ENCODE measurements at places on chromosomes 7 and 10.

GRCh38 chr10:72260976-72261783 lies 12.5 kb upstream of the DDIT4 start:
- DNase-seq, result peak; percentile 75

DNA sequence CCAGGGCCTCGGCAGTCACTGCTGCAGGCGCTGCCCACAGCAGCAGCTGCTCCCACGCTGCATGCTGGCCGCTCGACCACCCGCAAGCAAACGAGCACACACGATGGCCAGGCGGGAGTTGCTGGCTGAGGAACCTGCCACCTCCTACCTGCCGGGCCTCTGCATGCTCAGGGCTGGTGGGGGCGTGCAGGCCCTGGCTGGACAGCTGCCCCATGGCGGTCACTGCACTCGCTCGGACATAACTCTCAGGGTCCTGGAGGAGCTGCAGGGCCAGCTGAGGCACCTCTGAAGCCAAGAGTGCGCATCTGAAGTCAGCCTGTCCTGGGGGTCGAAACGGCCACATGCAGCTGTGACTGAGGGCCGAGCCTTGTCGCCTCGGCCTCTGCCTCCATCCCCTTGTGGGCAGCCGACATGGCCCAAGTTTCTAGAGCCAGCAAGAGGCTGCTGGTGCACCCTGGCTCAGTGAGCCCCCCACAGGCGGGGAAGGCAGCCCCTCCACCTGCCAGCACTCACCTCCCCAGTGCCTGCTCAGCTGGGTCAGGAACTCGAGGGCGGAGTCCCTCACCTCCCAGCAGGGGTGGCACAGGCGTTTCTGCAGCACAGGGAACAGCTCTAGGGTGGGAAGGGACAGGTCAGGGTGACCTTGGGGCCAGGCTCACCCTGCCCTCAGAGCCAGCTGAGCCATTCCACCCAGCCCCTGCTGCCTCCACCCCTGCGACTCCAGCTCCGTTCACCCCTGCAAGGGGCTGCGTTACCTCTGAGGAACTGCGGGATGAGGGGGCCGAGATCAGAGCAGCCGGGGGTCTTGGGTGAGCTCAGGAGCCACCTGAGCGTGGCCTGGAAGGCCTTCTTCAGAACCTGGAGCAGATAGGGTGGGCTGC lies 16.1 kb downstream of the BRAT1 start:
- DNase-seq, result no peak

DNA sequence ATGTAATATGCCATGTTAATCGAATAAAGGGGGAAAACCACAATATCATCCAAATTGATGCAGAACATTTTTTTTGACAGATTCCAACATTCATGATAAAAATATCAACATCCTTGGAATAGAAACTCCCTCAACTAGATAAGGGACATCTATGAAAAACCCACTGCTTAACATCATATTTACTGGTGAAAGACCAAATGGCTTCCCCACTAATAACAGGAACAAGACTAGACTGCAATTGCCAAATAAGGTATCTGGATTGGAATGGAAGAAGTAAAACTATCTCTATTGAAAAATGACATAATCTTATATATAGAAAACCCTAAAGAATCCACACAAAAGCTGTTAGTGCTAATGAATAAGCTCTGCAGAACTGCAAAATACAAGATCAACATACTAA lies 27.8 kb downstream of the SMURF1 start:
- no peak for DNase-seq

DNA sequence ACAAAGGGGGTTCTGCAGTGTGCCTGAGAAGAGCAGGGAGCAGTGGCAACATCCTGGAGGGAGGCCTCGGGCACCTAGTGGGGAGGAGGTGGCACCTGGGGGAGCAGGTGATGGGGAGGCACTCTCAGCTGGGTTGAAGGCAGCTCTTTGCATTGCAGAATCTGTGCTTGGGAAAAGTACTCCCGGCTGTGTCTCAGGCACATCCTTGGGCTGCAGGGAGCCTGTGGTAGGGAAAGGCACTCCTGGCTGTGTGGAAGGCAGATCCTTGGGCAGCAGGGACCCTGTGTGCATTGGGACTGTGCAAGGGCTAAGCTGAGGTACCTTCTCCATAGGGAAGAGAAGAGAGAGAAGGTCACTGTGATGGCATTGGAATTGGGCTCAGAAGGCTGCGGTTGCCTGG lies 52.8 kb upstream of the ANTXRL start:
- no peak for DNase-seq

DNA sequence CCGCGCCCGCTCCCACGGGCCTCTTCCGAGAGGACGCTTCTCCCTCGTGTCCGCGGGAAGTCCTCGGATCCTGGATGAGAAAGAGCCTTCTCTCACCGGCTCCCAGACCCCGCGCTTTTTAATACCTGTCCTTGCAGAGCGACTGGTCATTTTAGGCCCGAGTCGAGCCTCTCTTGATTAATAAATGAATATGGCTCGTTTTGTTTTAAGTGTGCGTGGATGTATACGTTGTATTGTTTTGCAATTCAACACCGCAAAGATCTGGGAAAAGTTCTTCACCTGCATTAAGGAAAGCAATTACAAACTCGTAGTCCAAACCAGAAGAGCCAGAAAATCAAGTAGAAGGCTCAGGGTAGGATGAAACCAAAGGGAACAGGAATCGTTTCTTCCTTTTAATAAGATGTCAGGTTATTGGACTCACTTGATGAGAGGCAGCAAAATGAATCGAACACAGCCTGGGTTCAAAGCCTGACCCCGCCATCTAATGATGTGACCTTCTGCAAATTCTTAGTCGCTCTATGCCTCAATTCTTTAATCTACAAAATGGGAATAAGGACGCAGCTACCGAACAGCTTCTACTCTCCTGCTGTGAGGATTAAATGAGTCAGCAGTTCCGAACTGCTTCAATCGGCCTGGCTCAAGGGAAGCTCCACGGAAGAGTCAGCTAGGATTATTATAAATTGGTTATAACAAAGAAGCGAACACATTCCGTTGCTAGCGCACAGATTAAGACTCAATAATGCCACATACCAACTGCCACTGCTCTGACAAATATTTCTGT lies 277.8 kb upstream of the NEBL start:
- DNase-seq, result no peak

GRCh38 chr7:75715864-75716263 lies 22.9 kb downstream of the HIP1 start:
- DNase-seq, result no peak

- DNase-seq, result no peak
Observed at GRCh38 chr10:95536894-95537541, 24.2 kb downstream of the SORBS1 start.

DNA sequence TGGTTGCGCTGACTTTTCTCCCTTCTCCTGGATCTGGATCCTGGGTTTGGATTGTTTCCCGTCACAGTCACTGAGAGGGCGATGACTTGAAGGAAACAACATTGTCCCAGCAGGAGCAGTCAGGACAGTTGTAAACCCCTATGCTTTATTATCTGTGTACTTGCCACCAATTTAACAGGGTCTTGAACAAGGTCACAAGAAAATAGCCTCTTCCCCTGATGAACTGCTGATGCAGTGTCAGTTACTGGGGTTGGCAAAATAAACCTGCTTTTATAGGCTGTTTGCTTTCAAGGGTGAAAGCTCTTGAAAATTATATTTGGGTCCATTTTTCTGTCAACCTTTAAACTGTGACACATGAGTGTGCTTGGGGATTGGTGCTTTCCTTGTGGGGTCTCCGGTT lies 238.9 kb downstream of the ACTR3B start:
- no peak for DNase-seq

GRCh38 chr10:11691319-11691755 lies 50.8 kb upstream of the ECHDC3 start:
- DNase-seq, result no peak

GRCh38 chr10:35191523-35191922 lies 64.9 kb downstream of the CREM start:
- DNase-seq, result no peak

DNA sequence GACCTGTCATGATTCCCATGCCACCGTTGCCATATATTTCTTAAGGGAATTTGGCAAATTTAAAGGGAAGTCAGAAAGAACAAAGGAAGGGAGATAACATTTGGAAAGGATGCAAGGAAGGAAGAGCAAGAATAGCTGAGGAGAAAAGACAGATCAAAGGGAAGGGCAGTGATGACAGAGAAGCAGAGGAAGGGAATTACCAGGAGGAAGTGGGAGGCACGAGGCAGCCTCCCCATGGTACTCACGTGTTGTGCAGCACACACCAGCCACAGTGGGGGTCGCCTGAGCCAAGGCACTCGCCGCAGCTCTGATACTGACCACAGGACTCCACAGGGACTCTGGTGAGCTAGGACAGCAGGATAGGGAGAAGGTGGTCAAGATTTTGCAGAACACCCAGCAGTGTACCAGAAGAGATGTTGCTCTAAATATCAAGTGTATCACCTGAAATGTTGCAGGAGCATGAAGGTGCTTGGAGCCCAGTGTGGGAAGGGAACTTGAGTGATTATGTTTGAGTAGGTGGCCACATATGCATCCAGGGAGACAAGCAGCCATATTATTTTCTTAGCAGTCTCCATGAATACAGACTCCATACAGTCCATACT lies 335.3 kb downstream of the PLXNA4 start:
- DNase-seq, result no peak

DNA sequence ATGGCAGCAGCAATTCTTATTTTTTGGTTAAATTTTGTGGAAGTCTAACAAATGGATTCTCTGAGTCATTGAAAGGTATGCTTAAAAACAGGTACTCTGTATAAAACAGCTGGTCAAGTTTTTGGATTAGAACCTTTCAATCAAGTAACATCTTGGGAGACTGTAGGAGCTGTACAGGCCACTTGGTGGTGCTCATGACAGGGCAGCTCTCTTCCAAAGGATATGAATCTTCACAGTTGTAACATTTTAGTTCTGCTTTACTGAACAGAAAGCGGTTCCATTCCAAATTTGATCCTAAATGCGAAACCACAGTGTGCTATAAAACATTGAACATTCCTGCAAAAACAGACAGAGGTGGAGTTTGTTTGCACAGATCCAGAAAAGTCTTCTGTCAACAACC lies 44.5 kb upstream of the AGR3 start:
- no peak for DNase-seq

DNA sequence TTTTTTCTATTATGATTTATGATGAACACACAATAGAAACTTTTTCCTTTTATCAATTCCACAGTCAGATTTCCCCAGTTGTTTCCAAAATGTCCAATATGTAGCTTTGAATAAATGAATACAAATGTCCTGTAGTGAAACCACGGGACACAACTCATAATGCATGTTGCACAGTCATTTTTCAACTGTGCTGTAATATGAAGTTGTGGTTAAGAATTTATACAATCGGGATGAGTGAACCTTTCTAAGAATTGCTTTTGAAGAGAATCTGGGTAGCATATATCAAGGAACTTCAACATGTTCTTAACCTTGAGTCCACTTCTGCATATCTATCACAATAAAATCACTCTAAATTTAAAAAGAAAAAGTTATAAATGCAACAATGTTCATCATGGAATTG lies 14.6 kb upstream of the ST7 start:
- no peak for DNase-seq

DNA sequence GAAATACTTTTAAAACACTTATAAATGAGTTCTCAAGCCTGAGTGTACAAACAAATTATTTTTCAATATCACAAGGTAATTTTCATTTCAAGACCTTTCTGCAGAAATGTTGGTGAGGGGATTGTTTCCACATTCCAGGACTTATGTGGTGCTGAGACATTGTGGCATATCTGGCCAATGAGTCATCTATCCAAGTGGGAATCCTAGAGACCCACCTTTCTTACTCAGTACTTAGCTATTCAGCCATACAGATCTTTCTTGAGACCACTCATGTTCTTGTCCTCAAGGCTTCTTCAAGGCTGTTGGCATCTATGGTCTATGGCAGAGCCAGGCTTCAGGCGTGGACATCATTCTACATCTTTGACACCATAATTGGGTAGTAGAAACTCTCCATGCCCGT lies 225.4 kb downstream of the DKK1 start:
- no peak for DNase-seq

- DNase-seq, result no peak
Observed at GRCh38 chr7:129123510-129123857, 21.0 kb upstream of the TSPAN33 start.

DNA sequence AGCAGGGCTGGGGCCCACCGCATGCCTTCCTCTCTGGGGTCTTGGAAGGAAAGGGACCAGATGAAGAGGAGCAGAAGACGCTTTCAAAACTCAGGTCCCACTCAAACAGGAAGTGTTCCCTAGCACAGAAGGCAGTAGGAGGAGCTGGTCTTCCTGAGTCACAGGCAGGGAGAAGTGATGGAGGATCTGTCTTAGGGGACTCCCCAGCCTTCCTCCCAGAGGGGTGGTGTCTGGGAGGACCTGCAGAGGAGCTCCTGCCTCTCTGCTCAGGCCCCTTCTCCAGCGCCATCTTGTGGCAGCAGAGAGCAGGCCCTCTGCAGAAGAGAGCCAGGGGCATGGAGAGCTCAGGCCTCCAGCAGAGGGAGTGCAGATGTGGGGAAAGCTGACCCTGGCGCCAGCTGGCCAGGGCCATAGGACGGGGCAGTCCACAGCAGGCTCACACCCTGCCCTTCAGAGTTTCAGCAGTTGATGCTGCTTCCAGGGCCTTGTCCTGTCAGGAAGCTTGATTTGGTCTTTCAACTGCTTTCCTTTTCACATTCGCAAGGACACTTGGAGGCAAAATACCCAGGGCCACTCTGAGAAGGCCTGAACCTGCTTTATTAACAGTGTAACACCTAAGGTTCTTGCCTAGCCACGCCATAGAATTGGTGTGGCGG lies 62.2 kb upstream of the TARP start:
- peak; percentile 87 for DNase-seq

GRCh38 chr10:122878799-122879338 lies 512 bp downstream of the FAM24B start:
- DNase-seq, result no peak

- DNase-seq, result peak; percentile 29
Observed at GRCh38 chr7:134327896-134328295, 11.2 kb upstream of the SLC35B4 start.

DNA sequence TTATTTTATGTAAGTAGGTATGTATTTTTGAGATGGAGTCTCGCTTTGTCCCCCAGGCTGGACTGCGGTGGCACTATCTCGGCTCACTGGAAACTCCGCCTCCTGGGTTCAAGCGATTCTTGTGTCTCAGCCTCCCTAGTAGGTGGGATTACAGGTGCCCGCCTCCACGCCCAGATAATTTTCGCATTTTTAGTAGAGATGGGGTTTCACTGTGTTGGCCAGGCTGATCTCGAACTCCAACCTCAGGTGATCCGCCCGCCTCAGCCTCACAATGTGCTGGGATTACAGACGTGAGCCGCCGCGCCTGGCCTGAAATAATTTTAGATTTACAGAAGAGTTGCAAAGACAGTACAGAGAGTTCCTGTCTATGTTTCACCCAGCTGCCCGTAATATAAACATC lies 37.5 kb downstream of the PFKFB3 start:
- DNase-seq, result no peak

DNA sequence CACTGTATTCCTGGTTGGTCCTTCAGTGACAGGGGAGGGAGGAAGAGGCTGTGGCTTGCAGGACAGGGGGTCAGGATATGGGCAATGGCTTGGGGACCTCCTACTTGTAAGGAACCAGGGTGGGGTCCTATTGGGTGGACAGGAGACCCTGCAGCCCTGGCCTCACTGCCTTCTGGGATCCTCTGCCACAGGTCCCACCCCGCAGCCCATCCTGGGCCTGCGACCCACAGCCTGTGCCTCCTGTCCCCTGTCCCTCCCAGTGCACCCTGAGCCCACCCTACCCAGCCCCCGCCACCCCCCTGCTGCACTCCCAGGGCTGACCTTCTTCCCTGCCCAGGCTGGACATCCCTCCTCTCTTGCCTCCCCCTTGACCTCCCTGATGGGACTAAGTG lies 58.7 kb upstream of the MYL10 start:
- no peak for DNase-seq

Measured in stimulated activated naive B cell treated with anti-CD40 and anti-IgM and Interleukin-4, amounts not matched to agents 10 μg/mL and 1 μg/mL and 100 μg/mL, for 72 hours (primary cell).